ENCODE measurements at places on chromosomes 2 and 18.

DNA sequence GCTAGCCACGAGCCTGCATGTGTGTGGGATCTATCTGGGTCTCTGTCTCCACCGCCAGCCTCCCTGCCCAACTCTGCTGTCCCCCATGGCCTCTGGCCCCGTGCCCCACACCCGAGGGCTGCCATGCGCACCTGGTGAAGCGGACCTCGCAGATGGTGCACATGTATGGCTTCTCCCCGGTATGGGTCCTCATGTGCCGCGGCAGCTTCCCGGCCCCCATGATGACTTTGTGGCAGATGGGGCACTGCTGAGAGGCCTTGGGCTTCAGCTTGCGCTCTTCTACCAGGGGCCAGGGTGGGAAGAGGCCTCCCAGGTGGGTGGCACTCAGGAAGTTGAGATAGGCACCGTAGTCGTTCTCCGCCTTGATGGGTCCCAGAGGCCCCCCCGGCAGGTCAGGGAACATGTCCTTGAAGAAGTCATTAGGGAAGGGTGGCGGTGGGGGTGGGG is 109.3 kb upstream of the SMAD2 start:
- DNase-seq = no peak

GRCh38 chr2:160245614-160246155 is 45.6 kb upstream of the ITGB6 start:
- DNase-seq = no peak

DNA sequence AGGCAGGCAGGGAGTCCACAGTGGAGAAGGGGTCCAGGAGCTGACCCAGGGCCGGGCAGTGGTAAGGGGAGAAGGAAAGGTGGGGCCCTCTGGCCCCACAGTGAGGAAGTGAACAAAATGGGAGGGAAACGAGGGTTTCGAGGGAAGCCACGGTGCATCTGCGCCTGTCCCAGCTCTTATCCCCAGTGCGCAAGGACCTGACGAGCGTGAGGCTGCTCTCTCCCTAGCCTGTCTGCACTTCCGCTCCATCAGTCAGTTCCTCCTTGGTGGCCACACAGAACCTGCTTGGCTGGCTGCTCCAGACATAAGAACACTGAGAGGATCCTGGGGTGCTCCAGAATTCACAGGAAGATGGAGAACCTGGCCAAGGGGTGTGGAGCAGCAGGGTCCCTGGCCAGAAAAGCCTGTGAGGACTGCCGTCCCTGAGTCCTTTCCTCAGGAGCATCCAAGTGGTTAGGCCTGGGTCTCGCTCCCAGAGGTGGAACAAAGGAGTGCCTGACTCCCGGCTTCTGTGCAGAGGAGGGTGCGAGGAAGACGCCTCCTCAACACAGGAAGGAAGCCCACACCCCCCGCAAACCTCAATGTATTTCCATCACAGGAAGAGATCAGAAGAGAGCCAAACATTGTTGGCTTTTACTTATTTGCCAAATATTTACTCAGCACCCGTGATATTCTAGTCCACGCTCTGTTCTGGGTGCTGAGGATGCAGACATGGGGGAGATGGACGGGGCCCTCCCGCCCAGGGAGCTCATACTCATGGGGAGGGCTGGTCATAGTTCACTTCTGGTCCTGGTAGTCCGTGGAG is 43.7 kb upstream of the SEMA4C start:
- DNase-seq = no peak

DNA sequence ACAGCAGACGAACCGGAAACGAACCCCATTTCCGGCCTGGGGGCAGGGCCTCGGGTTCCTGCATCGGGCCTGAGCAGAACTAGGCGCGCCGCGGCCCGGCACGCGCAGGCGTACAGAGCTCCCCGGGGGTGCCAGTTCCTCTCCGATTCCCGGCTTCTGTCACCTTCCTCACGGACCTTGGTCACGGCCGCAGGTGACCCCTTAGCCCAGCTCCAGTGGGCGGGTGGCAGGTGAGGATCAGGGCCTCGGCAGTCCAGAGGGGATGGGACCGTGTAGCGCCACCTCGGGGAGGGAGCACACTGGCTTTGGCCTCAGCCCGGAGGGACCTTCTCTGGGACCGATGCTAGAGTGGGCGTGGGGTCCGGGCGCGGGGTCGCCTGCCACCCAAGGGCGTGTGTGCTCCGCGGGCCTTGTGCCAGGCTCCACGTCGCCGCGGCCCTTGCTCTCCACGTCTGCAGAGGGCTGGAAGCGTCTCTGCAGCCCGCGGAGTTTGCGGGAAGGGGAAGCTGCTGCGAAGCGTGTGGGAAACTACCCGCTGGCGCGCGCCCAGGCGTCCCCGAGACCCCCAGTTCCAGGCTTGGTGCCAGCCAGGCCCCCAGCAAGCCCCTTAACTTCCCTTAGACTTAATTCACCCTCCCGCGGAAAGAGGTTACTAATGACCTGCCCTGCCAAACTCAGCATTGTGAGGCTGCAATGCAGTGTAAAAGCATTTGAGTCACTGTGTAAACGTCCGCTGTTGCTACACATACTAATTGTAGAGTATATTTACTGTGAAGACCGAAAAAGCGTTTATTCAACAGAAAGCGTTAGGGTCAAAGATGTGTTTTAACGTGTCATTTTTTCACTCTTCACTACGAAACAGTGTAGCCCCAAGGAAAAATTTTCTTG is at the start of gene TRAPPC12:
Gene TRAPPC12 (plus strand): TSS at position 48 of the 888 bp plus-strand sequence. CDS start 7,930 bp downstream, outside the sequence.
- DNase-seq = peak; percentile 96

GRCh38 chr2:240637116-240637900 is 12.0 kb downstream of the GPR35 start:
- no peak for DNase-seq

GRCh38 chr2:220660277-220661145 is 911.6 kb downstream of the EPHA4 start:
- no peak for DNase-seq
